ENCODE measurements at places on chromosomes 13 and 19.

- DNase-seq: no peak
These were observed 1237.4 kb downstream of the UQCRFS1 start for GRCh38 chr19:27975419-27976005.

DNA sequence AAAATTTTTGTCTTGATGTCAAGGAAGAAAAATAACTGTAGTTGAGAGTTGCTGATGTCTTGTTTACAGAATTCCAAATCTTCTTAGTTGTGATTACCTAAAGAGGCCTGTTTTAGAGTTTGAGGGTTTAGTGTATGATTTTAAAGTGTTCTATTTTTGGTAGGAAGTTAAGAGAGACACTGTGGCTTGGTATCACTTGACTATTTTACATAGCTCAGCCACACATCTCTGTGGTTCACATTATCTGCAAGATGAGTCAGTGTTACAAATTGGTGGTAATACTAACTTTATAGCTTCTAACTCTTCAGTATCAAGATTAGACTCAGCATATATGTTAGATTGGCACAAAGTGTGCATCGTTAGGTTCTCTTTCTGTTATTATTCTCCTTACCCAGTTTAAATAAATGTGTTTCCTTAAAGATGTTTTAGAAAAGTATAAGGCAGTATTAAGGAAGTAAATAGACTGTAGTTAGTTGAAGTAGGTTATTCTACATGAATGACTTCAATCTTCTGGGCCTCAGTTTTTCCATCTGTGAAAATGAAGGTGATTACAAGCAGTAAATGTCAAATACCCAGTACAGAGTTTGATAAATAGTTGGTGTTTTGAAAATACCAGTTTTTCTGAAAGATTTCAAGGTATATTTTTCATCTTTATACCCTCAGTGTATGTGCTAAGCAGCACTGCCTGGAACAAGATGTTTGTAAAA, 33.4 kb downstream of the COG6 start:
- DNase-seq: no peak

DNA sequence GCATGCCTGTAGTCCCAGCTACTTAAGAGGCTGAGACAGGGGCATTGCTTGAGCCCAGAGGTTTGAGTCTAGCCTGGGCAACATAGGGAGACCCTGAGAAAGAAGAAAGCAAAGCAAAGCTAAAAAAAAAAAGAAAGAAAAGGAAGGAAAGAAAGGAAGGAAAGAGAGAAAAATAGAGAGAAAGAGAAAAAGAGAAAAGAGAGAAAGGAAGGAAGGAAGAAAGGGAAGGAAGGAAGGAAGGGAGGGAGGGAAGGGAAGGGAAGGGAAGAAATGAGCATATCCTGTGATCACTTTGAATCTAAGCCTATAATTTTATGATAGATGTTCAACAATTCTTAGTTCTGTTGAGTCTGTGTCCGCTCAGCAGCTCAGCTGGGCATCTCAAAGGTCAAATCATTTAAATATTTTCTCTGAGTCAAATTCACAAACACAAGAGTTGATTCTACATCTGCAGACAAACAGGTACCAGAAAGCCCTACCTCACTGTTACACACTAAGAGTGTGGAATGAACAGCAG, 70.4 kb downstream of the SUCLA2 start:
- DNase-seq: no peak

- no peak for DNase-seq
These were observed 4.6 kb downstream of the PCDH9 start for GRCh38 chr13:67225252-67226159.

DNA sequence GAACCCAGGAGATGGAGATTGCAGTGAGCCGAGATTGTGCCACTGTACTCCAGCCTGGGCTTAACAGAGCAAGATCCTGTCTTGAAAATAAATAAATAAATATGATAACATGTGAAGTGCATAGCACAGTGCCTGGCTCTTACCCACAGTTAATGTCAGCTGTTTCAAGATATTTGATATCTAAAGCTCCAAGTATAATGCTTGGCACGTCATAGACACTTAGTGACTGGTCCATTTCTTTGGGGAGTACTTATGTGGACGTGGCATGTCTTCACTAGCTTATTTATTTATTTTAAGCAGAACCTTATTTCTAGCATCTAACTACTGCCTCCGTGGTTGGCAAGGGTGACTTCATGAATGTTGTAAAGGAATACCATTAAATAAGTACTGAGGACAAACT, 18.8 kb downstream of the GARRE1 start:
- no peak for DNase-seq

- no peak for DNase-seq
These were observed 229.3 kb upstream of the EDNRB start for GRCh38 chr13:78147905-78148304.

DNA sequence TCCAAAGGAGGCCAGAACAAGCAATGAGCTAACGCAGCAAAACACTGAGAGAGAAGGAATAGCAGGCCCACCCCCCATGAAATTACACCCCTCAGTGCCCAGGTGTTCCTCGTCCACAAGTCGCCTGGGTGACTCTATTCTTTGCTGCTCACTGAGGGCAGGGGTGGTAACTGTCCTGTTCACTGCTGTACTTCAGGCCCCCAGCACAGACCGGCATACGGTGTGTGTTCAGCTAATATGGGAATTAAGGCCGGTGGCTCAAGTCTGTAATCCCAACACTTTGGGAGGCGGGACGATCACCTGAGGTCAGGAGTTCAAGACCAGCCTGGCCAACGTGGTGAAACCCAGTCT, 31.9 kb downstream of the DHRS12 start:
- no peak for DNase-seq

- no peak for DNase-seq
These were observed 812.8 kb upstream of the SLC10A2 start for GRCh38 chr13:103878891-103879605.

GRCh38 chr13:79492313-79492798, 11.4 kb downstream of the NDFIP2 start:
- DNase-seq: no peak

DNA sequence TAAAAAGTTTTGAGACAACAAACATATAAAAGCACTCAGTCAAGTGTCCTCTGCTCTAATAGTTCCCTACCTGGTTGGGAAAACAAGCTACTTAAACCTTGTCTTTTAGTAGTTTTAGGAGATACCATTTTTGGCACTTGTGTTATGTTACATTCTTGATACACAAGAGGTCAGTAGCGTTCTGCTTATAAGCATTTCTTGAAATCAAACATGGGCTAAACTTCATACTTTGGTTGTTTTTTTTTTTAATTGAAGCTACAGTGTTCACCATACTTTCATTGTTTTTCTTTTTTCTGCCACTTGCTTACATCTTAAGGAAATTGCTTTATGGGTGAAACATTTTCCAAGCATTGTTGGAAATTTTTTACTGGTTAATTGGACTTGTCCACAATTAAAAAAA, 12.9 kb downstream of the NHLRC3 start:
- DNase-seq: no peak

- DNase-seq: no peak
These were observed 18.4 kb upstream of the OVOL3 start for GRCh38 chr19:36092566-36092965.

DNA sequence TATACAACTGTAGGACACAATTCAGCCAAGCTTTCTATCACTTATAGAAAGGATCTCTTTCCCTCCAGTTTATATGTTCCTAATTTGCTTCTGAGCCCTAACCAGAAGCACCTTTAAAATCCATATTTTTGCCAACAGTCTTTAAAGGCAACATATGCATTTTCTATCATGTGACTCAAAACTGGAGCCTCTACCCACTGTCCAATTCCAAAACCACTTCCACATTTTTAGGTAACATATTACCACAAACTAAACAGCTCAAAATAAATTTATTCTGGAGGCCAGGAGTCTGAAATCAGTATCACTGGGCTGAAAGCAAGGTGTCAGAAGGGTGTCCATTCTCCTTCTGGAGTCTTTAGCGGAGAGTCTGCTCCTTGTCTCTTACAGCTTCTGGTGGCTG, 15.9 kb upstream of the EFNB2 start:
- DNase-seq: no peak

DNA sequence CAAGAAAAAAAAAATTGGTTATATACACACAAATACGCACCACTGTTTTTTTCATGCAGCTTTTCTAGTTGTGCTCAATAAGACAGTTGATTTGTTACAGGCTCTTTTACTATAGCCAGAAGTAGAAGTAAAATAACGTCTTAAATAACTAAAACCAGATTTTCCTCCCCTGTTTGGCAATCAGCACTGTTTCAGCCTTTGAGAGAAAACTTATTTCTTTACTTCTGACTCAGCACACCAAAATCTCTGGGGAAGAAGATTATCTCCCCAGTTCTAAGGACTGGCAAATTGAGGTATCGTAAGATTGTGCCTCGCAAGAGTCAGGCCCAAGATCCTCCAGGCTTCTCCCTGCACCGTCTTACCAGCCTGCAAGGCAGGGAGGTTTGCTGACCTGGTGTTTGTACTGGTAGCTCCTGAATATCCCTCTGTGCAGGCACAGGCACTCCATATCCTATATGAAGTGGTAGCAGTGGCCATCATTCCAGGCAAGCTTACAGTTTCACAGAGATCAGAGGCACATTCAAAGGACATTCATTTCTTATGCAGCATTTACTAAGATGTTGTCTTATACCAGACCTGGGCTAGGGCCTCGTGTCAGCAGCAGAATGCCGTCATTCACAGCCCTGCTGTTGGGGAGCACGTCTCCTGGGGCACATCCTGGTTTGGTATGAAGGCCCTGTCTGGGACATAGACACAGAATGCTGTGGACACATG, 268.2 kb downstream of the ZNF536 start:
- no peak for DNase-seq

DNA sequence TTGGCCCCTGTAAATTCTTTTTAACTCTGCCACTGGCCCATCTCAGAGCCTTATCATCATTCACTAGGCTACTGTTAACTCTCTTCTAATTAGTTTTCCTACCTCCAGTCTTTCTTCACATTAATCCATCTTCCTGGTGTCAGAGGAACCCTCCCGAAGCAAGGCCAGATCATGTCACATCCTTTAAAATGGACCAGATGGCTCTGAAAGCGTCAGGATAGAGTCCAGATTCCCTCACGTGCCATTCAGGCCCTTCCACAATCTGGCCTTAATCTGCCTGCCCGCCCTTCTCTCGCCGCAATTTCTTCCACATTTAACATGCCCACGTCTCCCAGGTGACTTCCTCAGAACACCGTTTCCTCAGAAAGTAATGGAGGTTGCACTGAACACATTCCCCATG, 86.5 kb downstream of the RFC3 start:
- DNase-seq: no peak

- no peak for DNase-seq
These were observed 109.6 kb downstream of the VWA8 start for GRCh38 chr13:41851351-41851750.

GRCh38 chr19:53881482-53882390, at the start of gene PRKCG:
PRKCG (plus strand) TSS chr19:53882197; CDS start chr19:53882495, 298 bp downstream.
- DNase-seq: no peak

GRCh38 chr19:50036908-50037307, 11.1 kb downstream of the ZNF473 start:
- DNase-seq: no peak

DNA sequence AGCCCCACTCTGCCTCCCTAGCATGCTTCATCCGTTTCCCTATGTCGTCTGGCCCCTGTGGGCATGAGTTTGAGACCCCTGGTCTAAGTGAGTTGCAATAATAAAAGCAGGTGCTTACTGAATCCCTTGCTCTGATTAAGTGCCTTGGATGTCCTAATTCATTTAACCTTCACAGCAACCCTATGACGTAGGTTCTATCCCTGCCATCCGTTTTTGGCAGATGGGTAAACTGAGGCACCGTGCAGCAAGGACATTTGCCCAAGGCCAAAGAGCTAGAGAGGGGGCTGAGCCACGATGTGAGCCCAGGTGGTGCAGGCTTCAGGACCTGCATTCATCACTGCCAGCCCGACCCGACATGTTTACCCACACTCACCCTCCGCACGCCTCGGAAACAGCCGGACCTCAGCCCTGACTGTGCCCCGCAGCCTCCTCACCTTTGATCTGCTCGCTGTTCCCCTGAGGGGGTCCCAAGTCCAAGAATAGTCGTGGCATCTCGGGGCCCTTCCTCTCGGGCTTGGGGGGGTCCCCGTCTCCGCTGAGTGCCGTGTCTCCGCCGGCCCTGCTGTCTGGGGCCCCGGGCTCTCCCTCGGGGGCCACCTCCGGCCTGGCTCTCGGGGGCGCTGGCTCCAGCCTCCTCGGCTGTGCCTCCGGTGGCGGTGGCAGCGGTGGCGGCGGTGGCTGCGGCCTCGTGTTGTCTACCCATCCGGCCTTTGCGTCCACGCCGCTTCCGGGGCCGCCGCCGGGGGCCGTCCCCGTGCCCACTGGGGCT, 14.5 kb downstream of the LMTK3 start:
- DNase-seq: no peak

GRCh38 chr19:39307822-39308530, 11.8 kb downstream of the IFNL1 start:
- no peak for DNase-seq

DNA sequence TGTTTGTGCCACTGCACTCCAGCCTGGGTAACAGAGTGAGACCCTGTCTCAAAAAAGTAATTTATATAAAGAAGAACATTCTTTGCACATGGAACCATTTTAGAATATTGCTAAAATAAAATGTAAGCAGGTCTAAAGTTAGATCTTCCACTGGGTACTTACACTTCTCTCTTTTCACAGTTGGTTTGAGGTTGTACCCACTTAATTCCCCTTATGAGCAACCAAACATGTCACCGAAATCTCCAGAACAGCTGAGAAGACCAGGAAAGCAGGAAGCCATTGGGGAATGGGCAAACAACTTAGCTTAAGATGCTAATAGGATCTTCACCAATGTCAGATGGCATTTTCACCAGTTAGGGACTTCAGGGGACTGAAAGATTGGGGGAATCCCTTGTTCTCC, 18.8 kb downstream of the NLRP4 start:
- no peak for DNase-seq

DNA sequence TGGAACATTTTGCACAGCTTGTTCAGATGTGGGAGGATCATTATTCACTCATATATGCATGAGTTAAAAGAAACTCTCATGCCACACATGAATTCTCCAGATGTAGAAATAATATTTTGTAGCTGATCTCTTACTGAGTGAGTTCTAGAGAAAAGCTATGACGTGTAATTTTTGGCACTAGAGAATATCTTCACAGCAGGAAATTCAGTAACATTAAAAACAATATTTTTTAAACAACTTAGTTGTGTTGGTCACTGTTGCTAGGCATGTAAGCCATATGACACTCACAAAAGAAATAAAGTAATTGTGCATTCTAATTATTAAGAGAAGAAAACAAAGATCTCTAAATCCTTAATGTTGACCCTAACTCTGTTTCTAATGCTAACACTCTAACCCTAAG, 371.4 kb upstream of the SLC10A2 start:
- no peak for DNase-seq

DNA sequence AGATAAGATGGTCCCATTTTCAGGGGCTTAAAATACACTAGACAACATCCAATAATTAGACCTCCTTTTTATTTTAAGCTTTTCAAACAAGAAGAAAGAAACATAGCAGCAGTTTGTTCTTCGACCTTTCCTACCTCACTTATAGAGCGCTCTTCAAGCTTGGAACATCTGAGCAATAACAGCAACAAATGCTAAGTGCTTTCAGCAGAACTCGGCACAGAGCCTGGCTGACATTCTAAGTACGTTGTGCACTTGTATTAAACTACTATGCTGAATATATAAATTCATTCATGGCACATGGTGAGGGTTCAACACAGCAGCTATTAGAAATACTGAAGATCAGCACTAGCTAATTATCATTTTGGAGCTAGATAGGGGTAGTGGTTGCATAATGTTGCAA, 256.1 kb upstream of the MAB21L1 start:
- no peak for DNase-seq

- no peak for DNase-seq
These were observed 48.3 kb downstream of the SLAIN1 start for GRCh38 chr13:77745784-77746183.

Data from stimulated activated CD4-positive, alpha-beta T cell treated with anti-CD3 and anti-CD28 coated beads, Interleukin-12 subunit alpha, Interleukin-12 subunit beta, amount 100 ng/mL, for 48 hours (primary cell).